ENCODE measurements at places on chromosomes 3 and 15. TPM values are rescaled to one million over a fixed set of nuclear protein-coding genes. Genes with fewer than 3 reads are reported as not detected.
A peak's percentile ranks its signal among the peaks of the same experiment; 100 is the strongest.

DNA sequence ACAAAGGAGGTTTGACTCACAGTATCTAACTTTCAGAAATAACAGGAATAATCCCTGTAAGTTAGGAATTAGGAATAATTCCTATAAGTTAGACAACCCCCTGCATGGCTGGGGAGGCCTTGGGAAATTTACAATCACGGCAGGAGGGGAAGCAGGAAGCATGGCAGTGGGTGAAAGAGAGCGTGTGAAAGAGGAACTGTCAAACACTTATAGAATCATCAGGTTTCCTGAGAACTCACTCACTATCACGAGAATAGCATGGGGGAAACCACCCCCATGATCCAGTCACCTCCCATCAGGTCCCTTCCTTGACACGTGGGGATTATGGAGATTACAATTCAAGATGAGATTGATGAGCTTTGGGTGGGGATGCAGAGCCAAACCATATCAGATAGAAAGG is 385.5 kb downstream of the IL20RB start:
- DNase-seq, result no peak
- H3K4me3 ChIP-seq, result no peak overlapping the region
- H3K4me1 ChIP-seq, result no peaks in the 10 kb centered on the region
- H3K27ac ChIP-seq, result no peak overlapping the region
- H3K27me3 ChIP-seq, result no peaks in the 10 kb centered on the region

- no peaks in the 10 kb centered on the region for H3K36me3 ChIP-seq
- H3K4me3 ChIP-seq, result no peak overlapping the region
- no peaks in the 10 kb centered on the region for H3K4me1 ChIP-seq
- H3K27ac ChIP-seq, result no peak overlapping the region
Observed at GRCh38 chr15:69921626-69922619, 175.8 kb downstream of the TLE3 start.

Gene CKMT1B
- total RNA-seq, result not detected

GRCh38 chr3:142105991-142106390 is 43.4 kb downstream of the TFDP2 start:
- no peak overlapping the region for H3K27ac ChIP-seq
- H3K4me3 ChIP-seq, result no peak overlapping the region
- no peak for DNase-seq
- H3K4me1 ChIP-seq, result no peaks in the 10 kb centered on the region
- H3K36me3 ChIP-seq, result no peaks in the 10 kb centered on the region
- no peaks in the 10 kb centered on the region for H3K27me3 ChIP-seq

Gene SI
- not detected for total RNA-seq

Gene GPR149
- not detected for total RNA-seq

Gene EPHA6
- not detected for total RNA-seq

GRCh38 chr3:120554812-120555606 is 41.1 kb upstream of the NDUFB4 start:
- DNase-seq, result no peak
- no peaks in the 10 kb centered on the region for H3K27me3 ChIP-seq
- peak overlapping the region; percentile 70 for H3K27ac ChIP-seq
- peaks cover 15% of the 10 kb centered on the region for H3K4me1 ChIP-seq
- H3K36me3 ChIP-seq, result no peaks in the 10 kb centered on the region

DNA sequence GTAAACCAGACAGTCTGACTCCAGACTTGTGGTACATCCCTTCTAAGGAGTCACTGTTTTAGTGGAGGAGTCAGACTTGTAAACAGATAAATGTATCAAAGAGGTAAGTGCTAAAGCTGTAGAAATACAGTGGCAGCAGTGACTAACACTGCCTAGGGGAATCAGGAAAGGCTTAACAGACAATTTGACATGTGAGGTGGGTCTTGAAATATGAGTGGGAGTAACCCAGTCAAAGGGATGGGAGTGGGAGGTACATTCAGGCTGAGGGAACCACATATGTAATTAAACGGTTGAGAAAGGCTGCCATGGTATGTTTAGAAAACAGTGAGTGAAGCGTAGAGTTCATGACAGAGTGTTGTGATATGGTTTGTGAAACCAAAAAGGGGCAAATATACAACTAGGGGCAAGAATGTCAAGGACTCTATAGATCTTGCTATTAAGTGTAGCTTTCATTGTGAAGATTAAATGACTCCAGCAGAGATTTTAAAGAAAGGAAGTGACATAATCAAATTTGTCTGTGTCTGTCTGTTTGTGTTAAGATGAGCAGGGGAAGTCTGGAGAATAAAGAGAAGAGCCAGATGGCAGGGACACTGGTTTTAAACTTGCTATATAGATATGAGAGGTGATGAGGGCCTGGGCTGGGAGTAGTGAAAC is 11.2 kb upstream of the ALCAM start:
- no peak overlapping the region for H3K4me3 ChIP-seq
- DNase-seq, result no peak
- no peak overlapping the region for H3K27ac ChIP-seq
- no peaks in the 10 kb centered on the region for H3K36me3 ChIP-seq
- H3K27me3 ChIP-seq, result no peaks in the 10 kb centered on the region
- H3K4me1 ChIP-seq, result peaks cover 8% of the 10 kb centered on the region

Gene SLC28A1
- total RNA-seq, result not detected

DNA sequence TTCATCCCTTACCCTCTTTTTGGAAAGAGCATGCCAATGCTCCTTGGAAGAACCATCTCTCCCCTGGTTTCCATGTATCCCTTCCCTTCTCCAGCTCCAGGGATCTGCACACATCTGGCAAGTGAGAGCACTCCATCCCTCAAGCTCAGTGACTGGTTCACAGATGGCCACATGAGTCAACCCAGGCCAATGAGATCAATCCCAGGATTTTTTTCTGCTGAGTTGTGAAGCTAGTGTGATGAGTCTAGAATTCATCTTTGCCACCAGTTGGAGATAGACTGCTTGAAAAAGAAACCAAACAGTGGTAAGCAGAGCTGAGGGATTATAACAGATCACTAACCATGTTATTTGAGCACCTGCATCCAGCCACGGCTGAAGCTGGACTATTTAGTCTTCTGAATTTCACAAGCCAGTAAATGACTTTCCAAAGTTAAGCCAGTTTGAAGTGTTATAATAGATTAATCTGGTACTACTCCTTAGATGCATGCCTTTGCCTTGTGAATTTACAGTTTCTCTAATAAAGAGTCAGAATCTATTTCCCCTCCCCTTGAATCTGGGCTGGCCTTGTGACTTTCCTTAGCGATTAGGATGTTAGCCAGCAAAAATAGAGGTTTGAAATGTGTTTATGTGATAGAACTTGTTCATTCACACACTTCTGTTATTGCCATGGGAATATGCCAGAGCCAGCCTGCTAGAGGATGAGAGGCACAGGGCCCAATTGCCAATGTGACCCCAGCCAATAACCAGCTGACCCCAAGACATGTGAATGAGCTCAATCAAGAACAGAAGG is 159.8 kb downstream of the WNT5A start:
- H3K27ac ChIP-seq, result no peak overlapping the region
- H3K27me3 ChIP-seq, result no peaks in the 10 kb centered on the region
- no peak overlapping the region for H3K4me3 ChIP-seq
- DNase-seq, result no peak
- no peaks in the 10 kb centered on the region for H3K4me1 ChIP-seq

DNA sequence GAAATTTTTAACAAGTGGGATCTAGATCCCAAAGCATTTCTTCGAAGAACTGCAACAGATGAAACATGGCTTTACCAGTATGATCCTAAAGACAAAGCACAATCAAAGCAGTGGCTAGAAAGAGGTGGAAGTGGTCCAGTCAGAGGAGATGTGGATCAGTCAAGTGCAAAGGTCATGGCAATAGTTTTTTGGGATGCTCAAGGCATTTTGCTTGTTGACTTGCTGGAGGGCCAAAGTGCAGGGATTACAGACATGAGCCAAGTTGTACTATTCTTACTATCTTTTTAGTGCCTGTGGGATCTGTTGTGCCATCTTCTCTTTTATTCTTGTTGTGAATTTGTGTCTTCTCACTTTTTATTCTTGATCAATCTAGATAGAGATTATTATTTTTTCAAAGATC is 82.0 kb downstream of the REC114 start:
- H3K36me3 ChIP-seq, result no peaks in the 10 kb centered on the region
- DNase-seq, result no peak
- H3K27ac ChIP-seq, result no peak overlapping the region
- no peaks in the 10 kb centered on the region for H3K4me1 ChIP-seq
- no peaks in the 10 kb centered on the region for H3K27me3 ChIP-seq

- H3K4me1 ChIP-seq, result no peaks in the 10 kb centered on the region
- H3K27me3 ChIP-seq, result no peaks in the 10 kb centered on the region
- no peak overlapping the region for H3K27ac ChIP-seq
- no peak for DNase-seq
- H3K36me3 ChIP-seq, result no peaks in the 10 kb centered on the region
Observed at GRCh38 chr3:160968761-160969160, 136.4 kb downstream of the B3GALNT1 start.

Gene RLBP1
- total RNA-seq, result not detected

DNA sequence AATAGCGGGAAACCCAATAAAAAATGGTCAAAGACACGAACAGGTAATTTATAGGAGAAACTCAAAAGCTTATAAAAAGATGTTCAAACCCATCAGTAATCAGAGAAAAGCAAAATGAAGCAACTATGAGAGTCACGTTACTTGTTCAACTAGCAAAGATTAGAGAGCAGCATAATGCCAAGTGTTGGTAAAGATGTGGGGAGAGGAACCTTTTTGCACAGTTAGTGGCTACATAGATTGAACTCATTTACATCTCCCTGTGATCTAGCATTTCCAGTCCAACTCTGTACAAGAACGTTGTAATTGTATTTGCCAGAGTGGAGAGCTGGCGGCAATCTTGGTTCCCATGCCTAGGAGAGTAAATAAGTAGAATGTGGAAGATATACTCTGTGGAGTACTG is 15.2 kb downstream of the CCR1 start:
- no peaks in the 10 kb centered on the region for H3K36me3 ChIP-seq
- H3K4me3 ChIP-seq, result no peak overlapping the region
- no peaks in the 10 kb centered on the region for H3K4me1 ChIP-seq
- no peaks in the 10 kb centered on the region for H3K27me3 ChIP-seq
- H3K27ac ChIP-seq, result no peak overlapping the region

DNA sequence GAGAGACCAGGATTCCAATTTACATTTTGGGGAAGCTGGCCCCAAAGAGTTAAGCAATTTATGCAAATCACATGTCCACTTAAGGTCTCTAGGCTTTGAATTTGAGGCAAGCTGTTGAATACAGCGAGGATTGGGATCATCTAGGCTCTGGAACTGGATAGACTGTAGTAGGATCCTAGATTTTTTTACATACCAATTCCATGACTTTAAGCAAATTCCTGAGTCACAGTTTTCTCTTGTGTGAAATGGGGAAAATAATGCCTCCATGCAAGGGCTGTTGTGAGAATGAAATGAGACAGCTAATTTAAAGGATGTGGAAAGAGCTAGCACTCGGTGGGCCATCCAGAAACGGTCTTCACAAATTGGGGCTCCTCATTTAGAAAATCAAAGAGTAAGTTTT is 103.4 kb downstream of the MINAR1 start:
- no peaks in the 10 kb centered on the region for H3K4me1 ChIP-seq
- H3K27ac ChIP-seq, result no peak overlapping the region
- no peak overlapping the region for H3K4me3 ChIP-seq
- H3K27me3 ChIP-seq, result no peaks in the 10 kb centered on the region

DNA sequence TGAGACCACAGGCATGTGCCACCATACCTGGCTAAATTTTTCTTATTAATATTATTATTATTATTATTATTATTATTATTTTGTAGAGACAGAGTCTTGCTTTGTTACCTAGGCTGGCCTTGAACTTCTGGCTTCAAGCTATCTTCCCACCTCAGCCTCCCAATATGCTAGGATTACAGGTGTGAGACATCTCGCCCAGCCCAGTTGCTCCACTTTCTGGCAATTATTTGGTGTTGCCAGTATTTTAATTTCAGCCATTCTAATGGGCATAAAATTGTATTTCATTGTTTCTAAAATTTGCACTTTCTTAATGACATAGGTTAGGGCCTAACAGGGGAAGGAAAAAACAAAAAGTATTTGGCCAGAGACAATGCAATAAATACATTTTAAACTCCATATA is 1217.6 kb upstream of the ALCAM start:
- H3K4me3 ChIP-seq, result no peak overlapping the region
- no peak for DNase-seq
- no peaks in the 10 kb centered on the region for H3K27me3 ChIP-seq
- no peaks in the 10 kb centered on the region for H3K36me3 ChIP-seq

Gene CEMIP
- not detected for total RNA-seq

GRCh38 chr15:74865316-74865715 is 7.8 kb downstream of the SCAMP2 start:
- no peak overlapping the region for H3K4me3 ChIP-seq
- no peak for DNase-seq
- H3K36me3 ChIP-seq, result peaks cover 3% of the 10 kb centered on the region
- no peaks in the 10 kb centered on the region for H3K27me3 ChIP-seq
- H3K4me1 ChIP-seq, result peaks cover 9% of the 10 kb centered on the region

DNA sequence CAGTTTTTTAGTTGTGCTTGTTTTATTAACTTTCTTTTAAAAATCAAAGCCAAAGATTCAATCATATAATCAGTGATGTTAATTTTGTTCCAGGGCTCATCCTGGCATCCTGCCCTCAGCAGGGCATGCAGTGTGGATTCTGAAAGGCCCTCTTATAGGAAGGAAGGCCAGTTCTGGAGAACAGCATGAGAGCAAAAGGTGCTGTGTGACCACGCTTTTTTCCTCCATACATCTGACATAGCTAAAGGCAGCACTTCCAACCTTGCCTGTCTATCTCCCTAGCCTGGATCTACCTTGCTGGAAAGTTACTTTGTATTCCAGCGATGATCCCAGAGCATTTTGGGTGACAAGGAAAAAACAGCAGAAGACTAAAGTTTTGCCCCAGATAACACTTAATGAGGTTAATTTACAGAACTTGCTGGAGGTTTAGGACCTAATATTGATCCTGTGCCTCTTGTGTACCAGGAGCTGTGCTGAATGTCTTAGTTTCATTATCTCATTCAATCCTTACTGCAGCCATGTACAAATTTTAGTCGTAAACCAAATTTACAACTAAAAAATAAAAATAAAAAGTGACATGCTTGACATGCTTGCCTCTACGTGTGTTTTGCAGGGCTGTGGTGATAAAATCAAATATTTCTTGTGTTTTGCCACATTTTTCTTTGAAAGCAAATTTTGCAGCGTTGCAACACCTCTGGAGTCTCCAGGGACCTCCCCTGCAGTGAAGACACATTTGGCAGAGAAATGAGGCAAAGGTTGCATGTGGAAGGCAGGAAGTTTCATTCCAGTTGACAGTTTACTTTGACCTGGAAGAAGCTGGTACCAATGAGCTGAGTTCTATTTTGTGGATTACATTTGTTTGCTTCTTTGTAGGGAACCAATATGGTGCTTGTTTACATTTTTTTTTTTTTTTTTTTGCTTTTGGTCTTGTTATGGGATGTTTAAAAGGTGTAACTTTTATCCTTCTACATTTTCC is 13.2 kb downstream of the IL1RAP start:
- H3K4me3 ChIP-seq, result no peak overlapping the region
- no peaks in the 10 kb centered on the region for H3K36me3 ChIP-seq
- H3K27ac ChIP-seq, result no peak overlapping the region
- no peak for DNase-seq
- H3K4me1 ChIP-seq, result no peaks in the 10 kb centered on the region
- no peaks in the 10 kb centered on the region for H3K27me3 ChIP-seq

- peaks cover 40% of the 10 kb centered on the region for H3K36me3 ChIP-seq
- H3K4me3 ChIP-seq, result no peak overlapping the region
- no peak for DNase-seq
- peaks cover 11% of the 10 kb centered on the region for H3K4me1 ChIP-seq
- no peaks in the 10 kb centered on the region for H3K27me3 ChIP-seq
Observed at GRCh38 chr15:65100442-65100841, 14.6 kb downstream of the UBAP1L start.

Gene ARPIN
- total RNA-seq, result 29.8 TPM

Gene REC114
- total RNA-seq, result not detected

Gene MAP2K1
- total RNA-seq, result 21.2 TPM

Measured in ascending aorta (tissue), 2 donors.